ENCODE measurements at places on chromosomes 11 and 22. TPM values are rescaled to one million over a fixed set of nuclear protein-coding genes. Genes with fewer than 3 reads are reported as not detected.

DNA sequence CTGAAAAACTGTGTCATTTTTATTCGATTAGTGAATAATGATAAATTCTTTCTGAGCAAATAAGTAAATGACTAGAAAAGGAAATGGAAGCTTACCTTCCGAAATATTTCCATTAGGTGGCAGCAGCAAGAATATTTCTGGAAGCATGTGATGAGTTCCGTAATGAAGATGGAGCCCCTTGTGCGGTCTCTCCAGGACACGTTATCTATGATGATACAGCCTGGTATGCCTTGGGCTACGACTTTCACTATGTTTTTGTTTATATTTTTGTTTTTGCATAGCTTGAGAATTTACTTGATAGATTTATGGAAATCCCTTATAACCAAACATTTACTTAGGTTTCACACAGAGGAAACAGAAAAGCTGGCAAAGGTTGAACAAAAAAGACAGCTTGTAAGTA is 25.7 kb downstream of the CASP5 start:
- H3K27me3 ChIP-seq: no peaks in the 10 kb centered on the region
- no peak overlapping the region for H3K27ac ChIP-seq
- H3K36me3 ChIP-seq: no peaks in the 10 kb centered on the region
- DNase-seq: no peak
- no peak overlapping the region for H3K4me3 ChIP-seq

- H3K4me3 ChIP-seq: no peak overlapping the region
- no peaks in the 10 kb centered on the region for H3K27me3 ChIP-seq
- no peak overlapping the region for H3K27ac ChIP-seq
These were observed 350.3 kb downstream of the SHANK2 start for GRCh38 chr11:70901951-70902521.

DNA sequence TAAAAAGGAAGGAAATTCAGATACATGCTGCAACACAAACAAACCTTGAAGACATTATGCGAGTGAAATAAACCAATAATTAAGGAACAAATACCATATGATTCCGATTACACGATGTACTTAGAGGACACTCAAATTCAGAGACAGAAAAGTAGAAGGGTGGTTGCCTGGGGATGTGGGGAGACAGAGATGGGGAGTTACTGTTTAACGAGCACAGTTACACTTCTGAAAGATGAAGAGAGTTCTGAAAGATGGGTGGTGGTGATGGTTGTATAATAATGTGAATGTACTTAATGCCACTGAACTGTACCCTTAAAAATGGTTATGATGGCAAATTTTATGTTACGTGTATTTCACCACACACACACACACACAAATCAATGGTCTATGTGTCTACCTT is 14.7 kb downstream of the ZBTB44 start:
- H3K27ac ChIP-seq: no peak overlapping the region
- no peak for DNase-seq
- H3K4me1 ChIP-seq: no peaks in the 10 kb centered on the region
- H3K4me3 ChIP-seq: no peak overlapping the region
- H3K27me3 ChIP-seq: no peaks in the 10 kb centered on the region

GRCh38 chr22:23684026-23684425 is 6.8 kb upstream of the RGL4 start:
- H3K4me3 ChIP-seq: no peak overlapping the region
- no peaks in the 10 kb centered on the region for H3K27me3 ChIP-seq
- DNase-seq: no peak
- H3K4me1 ChIP-seq: no peaks in the 10 kb centered on the region

DNA sequence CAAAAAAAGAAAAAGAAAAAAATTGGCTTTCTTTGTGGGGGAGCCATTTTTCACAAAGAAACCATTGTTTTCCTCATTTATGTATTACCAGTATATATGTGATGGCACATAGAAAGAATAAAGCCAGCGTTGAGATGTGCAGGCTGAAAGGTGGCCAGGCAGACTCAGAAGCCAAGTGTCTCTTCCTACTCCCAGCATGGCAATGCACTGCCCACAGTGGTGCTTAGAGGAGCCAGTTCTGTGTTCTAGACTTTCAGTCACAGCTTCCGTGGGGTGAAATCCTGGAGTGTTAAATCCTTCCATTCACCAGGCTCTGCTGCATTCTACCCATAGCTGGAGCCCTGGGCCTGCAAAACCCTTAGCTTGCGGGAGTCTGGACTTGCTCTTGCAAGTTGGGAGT is 18.9 kb downstream of the SNAP29 start:
- H3K4me1 ChIP-seq: peaks cover 11% of the 10 kb centered on the region
- H3K27me3 ChIP-seq: no peaks in the 10 kb centered on the region
- no peak for DNase-seq
- H3K27ac ChIP-seq: no peak overlapping the region
- H3K36me3 ChIP-seq: no peaks in the 10 kb centered on the region

AGBL2 gene
- total RNA-seq: not detected

NXPE1 gene
- not detected for total RNA-seq

FAM76B gene
- 27.5 TPM for total RNA-seq

All from HCT116 (cell line).